ENCODE measurements at places on chromosomes 2 and 18. TPM values are rescaled to one million over a fixed set of nuclear protein-coding genes. Genes with fewer than 3 reads are reported as not detected.
A peak's percentile ranks its signal among the peaks of the same experiment; 100 is the strongest.

- no peak for DNase-seq
Measured at GRCh38 chr18:12092398-12093229, 1.0 kb upstream of the ANKRD62 start.

DNA sequence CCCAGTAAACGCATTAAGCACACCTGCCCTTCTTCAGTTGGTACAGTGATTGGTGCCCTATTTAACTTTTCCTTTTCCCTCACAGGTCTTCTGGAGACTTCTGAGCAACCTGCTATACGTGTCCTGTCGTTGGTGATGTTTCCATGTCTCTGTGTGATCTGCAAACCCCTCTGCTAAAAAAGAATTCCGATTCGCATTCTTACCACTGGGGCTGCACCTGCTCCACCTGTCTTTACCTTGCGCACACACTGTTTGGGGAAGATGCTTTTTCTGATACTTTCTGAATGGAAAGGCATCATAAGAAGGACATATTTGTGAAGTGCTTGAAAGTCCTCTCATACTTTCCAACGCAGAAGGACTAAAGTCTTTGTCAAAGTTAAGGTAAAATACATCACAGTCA is 323.9 kb upstream of the SOX11 start:
- DNase-seq, result no peak

NDC80 gene
- total RNA-seq, result 0.29 TPM

DNA sequence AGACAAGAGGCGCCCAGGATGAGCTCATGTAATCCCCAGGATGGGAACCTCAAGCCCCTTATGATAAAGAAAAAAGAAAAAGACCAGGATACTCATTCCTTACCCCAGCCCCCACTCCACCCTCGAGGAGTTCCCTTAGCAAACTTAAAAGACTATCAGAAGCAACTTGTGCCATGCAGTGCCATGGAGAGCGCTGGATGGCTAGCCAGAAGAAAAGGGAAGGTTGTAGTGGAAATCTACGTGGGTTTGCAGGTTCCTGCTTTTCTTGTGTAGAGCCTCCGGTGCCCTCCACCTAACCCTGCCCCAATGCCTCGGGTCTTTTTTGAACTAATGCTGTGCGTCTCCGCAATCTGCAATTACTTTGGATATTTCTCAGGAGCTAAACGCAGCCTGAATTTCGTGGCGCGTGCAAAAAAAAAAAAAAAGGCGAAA is 16.2 kb upstream of the BCL11A start:
- DNase-seq, result no peak

DNA sequence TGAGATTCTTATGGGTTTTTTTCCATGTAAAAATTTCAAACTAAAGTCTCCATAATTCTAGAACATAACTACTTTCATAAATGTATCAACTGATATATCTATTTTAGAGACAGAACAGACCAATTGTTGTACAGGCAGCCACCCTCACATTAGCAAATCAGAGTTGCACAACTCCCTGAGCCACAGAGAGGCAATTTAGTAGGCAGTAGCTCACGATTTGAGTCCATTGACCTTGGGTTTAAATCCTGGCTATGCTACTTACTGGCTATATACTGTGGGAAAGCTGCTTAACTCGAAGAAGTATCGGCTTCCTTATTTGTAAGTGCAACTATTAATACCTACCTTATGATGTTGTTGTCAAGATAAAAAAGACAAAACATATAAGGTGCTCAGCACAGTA is 16.2 kb downstream of the MTIF2 start:
- DNase-seq, result no peak

GRCh38 chr2:220076734-220077133 is 449.3 kb downstream of the SLC4A3 start:
- DNase-seq, result peak; percentile 50

SCN3A gene
- total RNA-seq, result 2.4 TPM

DNA sequence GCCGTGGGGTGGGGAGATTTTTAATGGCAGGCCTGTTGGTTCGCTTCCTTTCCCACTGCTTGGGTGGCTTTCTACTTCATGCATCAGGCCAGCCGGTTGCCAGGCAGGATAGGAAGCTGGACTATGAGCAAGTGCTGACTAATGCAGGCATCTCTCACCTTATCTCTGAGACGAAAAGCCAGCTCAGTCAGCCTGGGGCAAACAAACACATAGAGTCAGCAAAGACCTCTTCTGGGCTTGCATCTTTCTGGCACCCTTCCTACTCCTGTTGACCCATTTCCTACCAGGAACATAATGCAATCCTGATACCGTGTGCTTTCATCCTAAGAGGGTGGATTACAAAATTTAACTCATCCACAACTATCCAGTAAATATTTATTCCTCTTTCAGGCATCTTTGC is 416.6 kb upstream of the MEX3C start:
- no peak for DNase-seq

REG1B gene
- total RNA-seq, result 4.9 TPM

GRCh38 chr2:10446631-10447030 is 1.5 kb downstream of the ODC1 start:
- no peak for DNase-seq

- DNase-seq, result no peak
Measured at GRCh38 chr2:11591091-11591490, 57.2 kb downstream of the GREB1 start.

DNA sequence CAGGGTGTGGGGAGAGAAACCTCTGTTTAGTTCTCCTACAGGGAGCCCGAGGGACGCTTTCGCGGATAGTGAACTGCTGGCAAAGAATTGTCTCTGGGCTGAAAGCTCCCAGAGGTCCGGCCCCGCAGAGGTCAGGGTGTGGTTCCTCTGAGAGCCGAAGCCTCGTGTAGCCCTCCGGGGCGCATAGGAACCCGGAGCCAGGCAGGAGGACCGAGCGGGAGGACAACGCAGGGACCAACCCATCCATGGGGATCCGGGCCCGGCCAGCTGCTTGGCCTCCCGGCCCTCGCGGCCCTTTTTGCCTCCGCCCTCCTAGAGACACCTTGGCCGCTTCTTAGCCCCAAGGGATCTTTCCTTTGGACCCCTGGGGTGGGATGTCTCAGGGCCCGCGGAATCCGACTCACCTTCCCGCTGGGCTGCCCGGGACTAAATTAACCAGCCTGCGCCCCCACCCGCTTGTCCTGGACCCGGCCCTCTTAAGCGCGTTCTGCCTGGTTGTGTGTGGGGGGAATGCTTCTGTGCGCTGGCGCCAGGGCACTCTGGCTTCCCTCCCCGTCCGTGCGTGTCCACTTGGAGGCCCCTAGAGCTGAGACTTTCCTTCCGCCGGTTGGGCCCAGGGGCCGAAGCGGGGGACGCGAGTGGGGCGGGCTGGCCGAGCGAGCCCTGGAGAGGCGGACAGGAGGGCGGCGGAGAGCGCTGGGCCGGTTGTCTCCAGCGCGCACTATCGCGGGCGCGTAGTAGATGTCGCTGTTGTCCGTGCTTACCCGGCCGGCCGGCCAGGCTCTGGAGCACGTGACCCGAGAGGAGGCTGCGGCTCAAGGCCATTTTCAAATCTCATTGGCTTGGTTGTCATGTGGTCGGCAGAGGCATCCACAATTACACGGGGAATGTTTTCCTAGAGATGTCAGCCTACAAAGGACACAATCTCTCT is at the start of gene HOXD10:
HOXD10 (plus strand) TSS at position 896 of the 931 bp plus-strand sequence. CDS start 56 bp downstream, outside the sequence.
- peak; percentile 89 for DNase-seq

DRC1 gene
- total RNA-seq, result not detected

DNA sequence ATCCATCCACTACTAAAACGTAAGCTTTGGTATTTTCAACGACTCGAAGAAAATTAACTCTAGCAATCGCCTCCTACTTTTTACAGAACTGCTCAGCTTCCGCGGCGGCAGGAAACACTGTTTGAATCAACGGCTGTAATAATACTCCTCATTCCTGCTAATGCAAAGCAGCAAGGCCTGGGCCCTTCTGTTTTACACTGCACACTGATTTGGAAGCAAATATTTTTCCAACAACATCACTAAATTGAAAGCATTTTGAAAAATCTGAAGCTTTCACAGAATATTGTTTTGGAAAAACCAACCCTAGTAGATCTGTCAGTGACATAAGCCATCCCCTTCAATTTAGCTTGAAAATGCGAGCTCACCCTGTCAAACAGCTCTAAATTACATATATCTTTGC is 261.2 kb downstream of the TXNL1 start:
- DNase-seq, result no peak
